ENCODE measurements at places on chromosomes 7 and 10.

- no peak for DNase-seq
Observed at GRCh38 chr10:71613261-71613777, 106.3 kb downstream of the C10orf105 start.

DNA sequence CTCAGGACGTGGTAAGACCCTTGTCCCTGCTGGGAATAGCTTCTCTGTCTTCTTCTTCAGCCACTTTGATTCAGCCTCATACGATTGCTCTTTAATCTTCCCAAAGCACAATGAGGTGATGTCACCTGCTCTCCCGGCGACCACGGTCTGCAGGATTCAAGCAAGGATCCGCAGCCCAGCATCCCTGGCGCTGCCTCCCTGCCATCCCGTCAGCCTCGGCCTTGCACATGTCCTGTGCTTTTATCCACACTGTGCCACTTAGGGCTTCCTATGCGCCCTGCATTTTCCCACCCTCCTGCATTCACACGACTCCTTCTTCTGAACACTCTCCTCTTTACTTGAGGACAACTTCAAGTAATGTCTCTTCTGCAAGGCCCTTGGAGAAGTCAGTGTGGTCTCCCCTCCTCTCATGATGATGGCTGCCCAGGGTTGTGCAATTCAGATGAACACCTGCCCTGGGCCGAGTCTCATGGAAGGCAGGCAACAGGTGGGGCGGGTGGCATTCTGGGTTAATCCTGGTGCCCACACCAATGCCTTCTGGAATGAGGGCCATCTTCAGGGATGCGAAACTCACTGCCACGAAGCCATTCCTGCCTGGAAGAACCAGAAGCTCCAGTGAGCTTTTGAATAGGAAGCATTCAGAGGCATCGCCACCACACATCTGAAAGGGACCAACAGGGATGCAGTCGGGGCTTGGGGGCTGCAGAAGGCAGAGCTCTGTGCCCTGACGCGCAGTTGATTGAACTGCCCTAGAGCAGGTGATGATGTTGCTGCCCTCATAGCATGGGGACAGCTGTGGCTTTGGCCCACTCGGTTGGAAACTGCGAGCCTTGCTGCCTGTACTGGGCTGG lies 287.5 kb downstream of the GLRX3 start:
- no peak for DNase-seq

GRCh38 chr10:72260976-72261783 lies 12.5 kb upstream of the DDIT4 start:
- DNase-seq, result no peak

DNA sequence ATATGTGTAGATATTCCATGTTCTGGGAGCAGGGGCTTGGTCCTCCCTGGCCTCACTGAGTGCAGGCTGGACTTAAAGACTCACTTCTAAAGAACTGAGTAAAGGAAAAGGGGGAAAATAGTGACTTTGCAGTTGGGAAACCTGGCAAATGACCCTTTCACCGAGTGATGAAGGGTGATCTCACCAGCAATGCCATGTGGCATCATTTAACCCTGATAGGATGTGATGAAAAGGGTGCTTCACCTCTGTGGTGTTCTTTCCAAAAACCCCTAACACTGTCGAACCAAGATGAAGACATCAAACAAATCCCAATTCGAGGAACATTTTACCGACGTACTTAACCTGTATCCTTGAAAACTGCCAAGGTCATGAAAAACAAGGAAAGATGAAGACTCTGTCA lies 71.9 kb downstream of the AOAH start:
- DNase-seq, result no peak

DNA sequence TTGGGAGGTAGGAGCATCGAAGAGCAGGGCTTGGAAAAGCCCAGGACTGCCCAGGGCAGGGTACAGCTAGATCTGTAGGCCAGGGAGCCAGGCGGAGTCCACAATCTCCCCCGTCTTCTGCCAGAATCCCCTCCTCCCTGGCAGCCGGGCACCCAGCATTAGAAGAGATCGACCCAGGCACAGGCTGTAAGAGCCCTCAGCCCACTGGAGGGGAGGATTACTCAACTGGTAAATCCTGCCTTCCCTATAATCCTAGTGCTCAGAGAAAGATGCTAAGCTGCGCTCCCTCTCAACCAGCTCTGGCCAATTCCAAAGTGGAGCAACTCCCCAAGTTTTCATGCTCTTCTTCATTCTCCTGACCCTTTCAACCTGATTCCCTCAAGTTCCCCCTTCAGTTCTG lies 3.2 kb downstream of the SPOCK2 start:
- no peak for DNase-seq

DNA sequence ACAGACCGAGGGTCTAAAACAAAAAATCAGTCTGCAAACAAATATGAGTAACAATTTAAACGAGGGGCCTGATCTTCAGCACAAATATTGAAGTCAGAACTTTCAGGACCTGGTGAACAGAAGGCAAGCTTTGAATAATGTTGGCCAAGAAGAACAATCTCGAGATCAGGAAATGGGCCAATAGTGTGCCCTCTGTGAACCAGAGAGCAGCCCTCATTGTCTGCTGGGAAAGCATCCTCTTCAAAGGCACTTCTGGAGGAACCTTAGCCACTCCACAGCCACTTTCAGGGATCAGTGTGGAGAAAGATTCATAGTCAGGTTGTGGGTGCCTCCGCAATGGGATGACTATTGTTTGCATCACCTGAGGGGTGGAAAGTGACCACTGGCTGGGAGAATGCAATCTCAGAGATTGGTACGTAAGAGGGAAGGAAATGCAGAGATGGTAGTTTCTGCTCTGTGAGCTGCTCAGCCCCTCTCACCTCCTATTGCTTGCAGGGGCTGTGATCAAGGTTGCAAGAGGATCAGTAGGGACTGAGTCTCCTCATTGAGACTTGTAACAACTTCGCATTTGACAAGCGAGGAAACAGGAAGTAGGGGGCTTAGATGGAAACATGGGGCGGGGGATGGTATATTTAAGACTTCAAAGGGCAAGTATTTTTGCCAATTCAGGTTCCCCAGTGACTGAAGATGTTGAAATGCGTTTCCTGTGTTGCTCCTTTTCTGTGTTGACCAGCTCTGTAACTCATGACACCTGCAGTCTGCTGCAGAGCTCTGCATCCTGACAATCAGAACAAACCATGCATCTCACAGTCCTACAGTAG lies 28.4 kb upstream of the IFRD1 start:
- DNase-seq, result no peak

DNA sequence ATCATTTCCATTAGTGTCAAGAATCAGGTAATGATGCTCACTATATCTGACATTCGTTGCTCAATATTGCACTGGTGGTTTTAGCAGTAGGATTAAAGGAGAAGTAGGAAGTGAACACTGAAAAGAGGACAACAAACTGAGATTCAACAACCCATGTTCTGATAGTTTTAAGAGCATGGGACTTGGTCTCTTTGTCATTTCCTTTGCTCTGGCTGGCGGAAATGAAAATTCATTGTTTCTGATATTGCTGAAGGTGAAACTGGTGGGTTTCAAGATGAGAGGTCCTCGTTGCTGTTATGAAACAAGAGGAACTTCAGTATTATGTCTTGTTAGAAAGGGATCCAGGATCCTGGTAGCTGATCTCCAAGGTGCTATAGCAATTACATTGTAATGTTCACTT lies 129.0 kb downstream of the DNAH11 start:
- no peak for DNase-seq

DNA sequence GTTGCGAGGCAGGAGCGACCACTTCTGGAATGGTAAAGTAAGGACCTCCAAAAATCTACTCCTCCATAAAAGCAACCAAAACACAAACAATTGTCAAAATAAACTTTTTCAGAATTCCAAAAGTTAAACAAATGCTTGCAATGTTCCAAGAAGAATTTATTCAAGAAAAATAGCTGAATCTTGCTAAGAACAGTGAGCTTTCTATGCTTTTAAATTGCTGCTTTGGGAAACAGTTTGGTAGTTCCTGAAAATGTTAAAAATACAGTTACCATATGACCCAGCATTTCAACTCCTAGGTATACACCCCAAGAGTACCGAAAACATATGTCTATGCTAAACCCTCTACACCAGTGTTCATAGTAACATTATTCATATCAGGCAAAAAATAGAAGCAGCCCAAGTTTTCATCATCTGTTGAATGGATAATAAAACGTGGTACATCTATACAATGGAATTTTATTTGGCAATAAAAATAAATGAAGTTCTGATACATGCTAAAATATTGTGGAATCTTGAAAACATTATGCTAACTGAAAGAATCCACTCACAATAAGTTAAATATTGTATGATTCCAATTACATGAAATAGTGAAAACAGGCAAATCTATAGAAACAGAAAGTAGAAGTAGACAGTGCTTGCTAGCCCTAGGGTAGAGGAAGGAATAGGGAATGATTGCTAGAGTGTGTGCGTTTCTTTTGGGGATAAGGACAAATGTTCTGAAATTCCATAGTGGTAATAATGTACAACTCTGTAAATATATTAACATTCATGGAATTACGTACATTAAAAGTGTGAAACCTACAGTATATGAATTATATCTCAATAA lies 57.0 kb downstream of the LRRN3 start:
- no peak for DNase-seq

DNA sequence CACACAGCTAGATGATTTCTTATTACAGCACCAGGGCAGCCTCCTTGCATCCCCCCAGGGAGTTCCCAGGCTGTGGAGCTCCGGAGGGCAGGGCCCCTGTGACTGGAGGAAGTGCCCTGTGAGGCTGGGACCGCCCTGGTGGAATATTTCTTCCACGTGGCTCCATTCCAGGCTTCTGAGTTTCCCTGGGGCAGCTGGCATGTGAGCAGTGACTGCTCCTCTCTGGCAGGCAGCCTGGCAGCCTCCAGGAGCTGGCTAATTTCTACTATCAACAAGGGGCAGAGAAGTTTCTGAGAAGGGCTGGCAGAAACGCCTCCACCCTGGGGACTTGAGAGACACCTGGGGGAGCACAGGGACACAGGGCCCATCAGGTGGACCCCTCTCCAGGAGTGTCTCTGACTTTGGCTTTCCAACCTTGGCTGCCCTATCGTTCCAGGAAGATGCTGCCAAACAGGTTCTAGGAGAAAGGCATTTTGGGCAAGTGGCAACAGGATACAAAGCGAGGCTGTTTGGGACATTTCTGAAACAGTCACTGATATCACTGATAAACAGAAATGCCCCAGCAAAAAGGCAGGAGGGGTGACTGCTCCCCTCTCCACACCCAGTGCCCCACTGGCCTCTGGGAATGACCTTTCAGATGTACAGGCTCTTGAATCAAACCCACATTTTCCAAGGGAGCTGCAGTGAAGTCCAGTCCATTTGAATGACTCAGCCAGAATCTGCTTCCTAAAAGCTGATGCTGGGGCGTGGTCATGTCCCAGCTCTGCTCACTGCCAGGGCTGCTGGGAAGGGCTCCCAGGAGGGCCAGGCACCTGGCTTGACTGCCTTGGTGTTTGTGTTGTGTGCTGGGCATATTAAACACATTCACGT lies 16.1 kb downstream of the MYOF start:
- DNase-seq, result no peak

GRCh38 chr7:101690061-101690460 lies 61.0 kb upstream of the MYL10 start:
- no peak for DNase-seq

DNA sequence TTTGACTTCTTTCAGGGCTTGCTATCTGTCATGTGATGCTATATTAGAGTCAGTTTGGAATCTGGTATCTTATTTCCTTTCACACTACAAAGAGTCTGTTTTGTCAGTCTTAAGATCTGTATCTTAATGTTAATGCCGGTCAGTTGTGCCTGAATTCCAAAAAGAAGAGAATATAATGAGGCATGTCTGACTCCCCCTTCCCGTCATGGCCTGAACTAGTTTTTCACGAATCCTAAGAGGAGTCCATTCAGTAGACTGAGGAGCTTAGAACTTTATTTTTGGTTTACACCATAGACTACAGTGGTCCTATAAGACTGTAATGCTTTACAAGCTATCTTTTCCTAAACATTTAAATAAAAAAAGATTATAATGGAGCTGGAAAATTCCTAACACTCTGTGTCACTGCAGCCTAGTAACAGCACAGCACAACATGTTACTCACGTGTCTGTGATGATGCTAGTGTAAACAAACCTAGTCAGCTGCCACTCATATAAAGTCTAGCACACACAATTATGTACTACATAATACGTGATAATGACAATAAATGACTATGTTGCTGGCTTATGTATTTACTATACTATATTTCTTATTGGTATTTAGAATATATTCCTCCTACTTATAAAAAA lies 50.6 kb downstream of the VPS41 start:
- DNase-seq, result no peak

- no peak for DNase-seq
Observed at GRCh38 chr10:86592413-86592812, 61.9 kb upstream of the OPN4 start.

DNA sequence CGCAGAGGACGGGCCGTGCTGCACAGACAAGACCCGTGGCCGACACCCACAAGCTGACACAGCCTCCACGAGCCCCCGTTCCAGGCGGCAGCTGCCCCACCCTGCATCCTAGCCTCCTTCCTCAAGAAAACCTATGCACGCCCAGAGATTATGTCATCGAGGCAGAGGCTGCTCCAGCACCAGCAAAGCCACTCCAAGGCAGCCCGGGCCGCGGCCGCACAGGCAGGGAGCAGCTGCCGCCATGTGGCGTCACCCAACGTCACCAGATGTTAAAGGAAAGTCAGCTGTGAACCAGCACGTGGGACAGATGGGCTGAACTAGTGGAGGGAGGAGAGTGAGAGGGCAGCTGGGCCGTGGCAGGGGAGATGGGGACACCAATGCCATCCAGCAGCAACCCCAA lies 59.8 kb downstream of the STK32C start:
- no peak for DNase-seq

DNA sequence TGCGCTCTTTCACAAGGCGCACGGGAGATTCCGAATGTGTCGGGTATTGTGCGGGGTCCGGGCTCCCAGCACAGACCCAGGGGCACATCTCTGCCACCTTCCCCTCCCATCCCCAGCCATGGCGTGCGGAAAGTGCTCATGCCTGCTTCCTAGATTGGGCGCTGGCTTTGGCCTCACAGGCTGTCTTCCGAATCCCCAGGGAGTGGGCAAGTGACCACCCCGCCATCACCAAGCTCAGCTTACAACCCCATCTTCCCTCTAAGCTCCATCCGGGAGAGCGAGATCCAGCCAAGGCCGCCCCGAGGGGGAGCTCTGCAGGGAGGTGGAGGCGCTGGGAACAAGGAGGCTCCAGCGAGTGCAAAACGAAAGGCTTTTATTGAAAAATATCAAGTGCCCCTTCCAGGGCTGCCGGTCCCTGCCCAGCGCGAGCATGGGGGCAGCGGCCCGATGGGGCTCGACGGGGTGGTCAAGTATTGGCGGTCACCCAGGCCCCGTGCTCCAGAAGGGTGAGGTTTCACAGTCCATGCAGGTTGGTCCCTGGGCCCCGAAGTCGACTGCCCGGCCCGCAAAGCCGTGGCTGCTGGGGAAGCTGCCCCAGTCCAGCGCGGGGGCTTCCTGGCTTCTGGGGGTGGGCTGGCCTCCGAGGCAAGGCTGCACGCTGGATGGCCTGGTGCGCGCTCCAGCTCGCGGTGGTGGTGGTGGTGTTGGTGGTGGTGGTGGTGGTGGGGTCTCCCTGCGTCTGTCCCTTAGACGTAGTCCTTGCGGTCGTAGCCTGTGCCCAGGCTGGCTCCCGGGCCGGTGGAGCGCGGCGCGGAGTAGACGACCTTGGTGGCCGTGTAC lies 1.2 kb downstream of the CLDN3 start:
- DNase-seq, result no peak

- no peak for DNase-seq
Observed at GRCh38 chr10:119786117-119786769, 60.4 kb downstream of the INPP5F start.

- no peak for DNase-seq
Observed at GRCh38 chr10:94035982-94036765, 42.4 kb downstream of the PLCE1 start.

All from stimulated activated CD4-positive, alpha-beta T cell treated with anti-CD3 and anti-CD28 coated beads, Interleukin-15, amount 100 ng/mL, for 1 hour (primary cell).